ENCODE measurements at places on chromosomes 1 and 21. TPM values are rescaled to one million over a fixed set of nuclear protein-coding genes. Genes with fewer than 3 reads are reported as not detected.

The CNKSR1 gene
- 21.6 TPM for total RNA-seq

- no peak overlapping the region for H3K27ac ChIP-seq
- H3K36me3 ChIP-seq = no peaks in the 10 kb centered on the region
- H3K4me1 ChIP-seq = peaks cover 4% of the 10 kb centered on the region
- H3K4me3 ChIP-seq = no peak overlapping the region
These were observed 21.2 kb upstream of the CHI3L1 start for GRCh38 chr1:203207751-203208150.

DNA sequence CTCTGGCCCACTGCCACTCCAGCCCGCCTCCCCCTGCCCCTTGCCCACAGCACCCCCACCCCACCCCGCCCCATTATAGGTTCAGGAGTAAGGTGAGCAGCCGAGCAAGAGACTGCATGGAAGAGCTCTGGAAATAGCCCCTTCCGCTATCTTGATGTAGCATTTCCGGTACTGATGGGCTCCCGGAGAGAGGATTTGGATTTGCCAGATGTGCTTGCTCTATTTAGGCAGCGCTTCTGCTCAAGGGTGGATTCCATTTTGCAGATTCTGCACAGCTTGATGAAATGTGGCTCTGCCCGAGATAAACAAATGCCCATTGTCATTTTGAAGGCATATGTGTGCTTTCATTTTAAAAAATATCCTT, 6.9 kb downstream of the TGFB2 start:
- H3K4me1 ChIP-seq = peaks cover 10% of the 10 kb centered on the region
- H3K27me3 ChIP-seq = no peaks in the 10 kb centered on the region
- DNase-seq = no peak
- no peaks in the 10 kb centered on the region for H3K36me3 ChIP-seq

DNA sequence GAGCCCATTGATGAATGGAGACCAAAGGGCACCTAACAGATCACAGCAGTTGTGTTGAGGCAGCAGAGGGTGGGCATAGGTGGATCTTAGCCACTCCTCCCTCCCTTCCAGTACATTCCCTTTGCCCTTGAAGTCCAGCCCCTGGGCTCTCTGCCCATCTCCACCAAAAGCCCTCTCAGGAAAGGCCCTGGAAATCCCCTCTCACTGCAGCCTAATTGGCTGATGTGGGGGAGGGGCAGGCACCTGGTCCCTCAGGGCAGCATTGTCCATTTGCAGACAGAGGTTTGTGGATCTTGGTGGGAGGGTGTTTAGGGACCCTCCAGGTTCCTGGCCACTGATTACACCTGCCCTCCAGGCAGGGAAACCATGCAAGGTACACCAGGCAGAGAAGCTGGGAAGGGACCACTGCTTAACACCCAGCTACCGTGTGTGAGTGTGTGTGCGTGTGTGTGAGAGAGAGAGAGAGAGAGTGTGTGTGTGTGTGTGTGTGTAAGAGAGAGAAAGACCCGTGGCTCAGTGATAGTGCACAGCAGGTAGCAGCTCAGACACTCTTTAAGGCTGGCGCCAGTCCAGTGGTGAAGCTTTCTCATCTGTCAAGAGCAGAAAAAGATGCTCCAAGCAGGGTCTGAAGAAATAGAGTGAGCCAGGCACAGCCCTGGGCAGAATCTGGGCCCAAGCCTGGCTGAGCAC, 71.1 kb downstream of the MATN1 start:
- H3K27ac ChIP-seq = no peak overlapping the region
- H3K36me3 ChIP-seq = no peaks in the 10 kb centered on the region
- H3K4me3 ChIP-seq = no peak overlapping the region
- no peaks in the 10 kb centered on the region for H3K4me1 ChIP-seq
- peaks cover 14% of the 10 kb centered on the region for H3K27me3 ChIP-seq

The SPATA46 gene
- not detected for total RNA-seq

DNA sequence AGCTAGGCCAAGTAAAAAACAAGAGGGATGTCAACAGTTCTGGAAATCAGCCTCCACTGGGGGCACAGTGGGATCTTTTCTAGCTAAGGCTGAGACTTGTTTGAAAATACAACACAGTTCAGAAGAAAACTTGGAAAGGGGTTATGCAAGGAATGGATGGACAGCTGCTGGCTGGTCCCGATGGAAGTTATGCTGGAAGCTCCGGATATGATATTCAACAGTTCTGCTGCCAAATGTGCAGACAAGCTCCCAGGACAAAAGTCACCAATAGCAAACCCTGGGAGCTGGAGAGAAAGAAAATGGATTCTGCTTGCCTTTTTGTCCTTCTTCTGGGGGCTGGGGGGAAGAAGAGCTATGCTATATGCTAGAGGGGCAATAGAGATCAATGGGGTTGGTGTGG, 14.3 kb downstream of the LMX1A start:
- H3K27me3 ChIP-seq = peaks cover 63% of the 10 kb centered on the region
- no peak overlapping the region for H3K27ac ChIP-seq
- H3K4me3 ChIP-seq = no peak overlapping the region
- H3K36me3 ChIP-seq = no peaks in the 10 kb centered on the region

- no peak overlapping the region for H3K4me3 ChIP-seq
- no peaks in the 10 kb centered on the region for H3K36me3 ChIP-seq
- H3K4me1 ChIP-seq = peaks cover 16% of the 10 kb centered on the region
These were observed 8.1 kb downstream of the PAQR7 start for GRCh38 chr1:25867210-25867991.
